ENCODE measurements at places on chromosomes 1 and 21.

GRCh38 chr1:43048601-43049011, 89.9 kb upstream of the SLC2A1 start:
- DNase-seq = no peak

GRCh38 chr1:242243472-242243871, 244.6 kb upstream of the MAP1LC3C start:
- no peak for DNase-seq

- DNase-seq = no peak
Measured at GRCh38 chr1:160821627-160822026, 25.7 kb downstream of the LY9 start.

GRCh38 chr1:69791311-69791710, 223.6 kb downstream of the LRRC7 start:
- no peak for DNase-seq

GRCh38 chr1:95547005-95547404, 313.0 kb downstream of the RWDD3 start:
- no peak for DNase-seq

DNA sequence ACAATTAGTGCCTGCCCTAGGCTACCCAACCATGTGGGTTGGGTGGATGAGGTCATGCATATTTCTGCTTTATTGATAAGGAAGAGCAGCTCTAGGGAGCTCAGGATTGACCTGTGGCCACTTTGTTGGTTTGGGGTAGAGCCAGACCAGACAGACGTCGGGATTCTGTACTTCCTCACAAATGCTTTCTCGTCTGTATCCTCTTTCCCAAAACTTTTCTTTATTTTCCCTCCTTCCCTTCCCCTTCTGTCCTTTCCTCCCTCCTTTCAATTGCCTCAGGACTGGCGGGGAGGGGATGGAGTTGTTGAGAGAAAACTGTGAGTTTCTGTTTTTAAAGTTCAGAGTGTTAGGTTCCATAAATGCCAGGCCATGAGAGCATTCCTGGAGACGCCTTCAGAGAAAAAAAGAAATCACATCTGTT, 68.0 kb downstream of the UCK2 start:
- DNase-seq = no peak

GRCh38 chr1:42146626-42147320, 6.4 kb upstream of the GUCA2B start:
- DNase-seq = peak; percentile 64

DNA sequence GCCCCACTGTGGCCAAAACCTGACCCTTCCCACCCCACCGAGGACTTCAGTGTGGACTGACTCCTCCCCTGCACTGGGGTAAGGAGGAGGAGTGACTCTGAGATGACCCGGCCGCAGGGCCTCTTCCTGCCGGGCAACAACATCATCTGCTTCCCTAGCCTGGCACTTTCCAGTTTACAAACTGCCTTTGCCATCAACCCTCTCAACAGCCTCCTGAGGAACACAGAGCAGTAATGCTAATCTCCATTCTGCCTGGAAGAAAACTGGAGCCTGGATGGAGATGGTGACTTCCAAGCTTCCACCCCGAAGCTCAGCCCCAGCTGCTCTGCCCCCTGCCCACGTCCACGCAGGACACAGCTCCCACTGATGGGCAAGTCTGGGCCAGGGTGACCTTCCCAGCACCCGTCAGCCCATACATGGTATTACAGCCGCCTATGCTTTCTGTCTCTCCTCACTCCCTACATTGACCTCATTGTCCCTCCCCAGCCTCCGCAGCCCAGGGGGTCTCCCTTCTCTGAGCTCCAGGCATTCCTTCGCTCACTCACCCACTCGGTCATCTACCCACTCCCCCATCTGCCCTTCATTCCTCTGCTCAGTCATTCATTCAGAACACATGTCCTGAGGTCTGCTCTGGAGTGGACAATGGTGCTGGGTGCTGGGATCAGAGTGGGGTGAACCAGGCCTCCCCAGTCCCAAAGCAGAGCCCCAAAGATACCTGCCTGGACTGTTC, 34.2 kb downstream of the RAP1GAP start:
- DNase-seq = no peak

DNA sequence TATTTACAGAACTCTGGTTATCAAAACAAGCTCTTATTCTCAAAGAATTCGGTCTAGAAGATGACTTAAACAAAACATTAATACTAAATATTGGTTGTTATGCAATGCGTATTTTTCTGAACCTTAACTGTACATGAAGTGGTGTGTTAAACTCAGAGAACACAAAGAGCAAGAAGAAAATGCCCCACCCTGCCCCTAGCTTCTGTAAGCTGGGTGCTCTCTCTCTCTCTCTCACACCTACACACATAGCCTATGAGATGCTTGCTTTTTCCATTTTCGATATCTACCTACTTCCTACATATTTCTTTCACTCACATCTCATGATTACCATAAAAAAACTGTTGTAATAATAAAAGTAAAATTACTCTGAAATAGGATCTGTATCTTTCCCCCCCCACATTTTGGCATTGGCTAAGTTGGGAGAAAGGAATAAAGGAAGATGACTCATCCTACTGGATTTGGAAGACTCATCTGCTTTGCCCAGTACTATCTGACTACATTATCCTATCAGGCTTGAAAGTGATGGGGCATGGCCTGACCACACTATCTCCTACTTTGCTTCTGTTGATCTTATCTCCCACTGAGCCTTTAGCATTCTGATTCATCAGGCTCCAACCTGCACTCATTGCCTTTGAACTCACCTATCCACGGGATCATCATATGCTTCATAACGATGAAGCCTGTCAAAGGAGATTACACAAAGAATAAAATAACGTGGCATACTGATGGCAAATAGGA, 2.9 kb downstream of the CRYZ start:
- no peak for DNase-seq

- no peak for DNase-seq
Measured at GRCh38 chr1:11462224-11462923, 16.6 kb upstream of the DISP3 start.

- no peak for DNase-seq
Measured at GRCh38 chr1:180160357-180160756, 5.7 kb downstream of the QSOX1 start.

DNA sequence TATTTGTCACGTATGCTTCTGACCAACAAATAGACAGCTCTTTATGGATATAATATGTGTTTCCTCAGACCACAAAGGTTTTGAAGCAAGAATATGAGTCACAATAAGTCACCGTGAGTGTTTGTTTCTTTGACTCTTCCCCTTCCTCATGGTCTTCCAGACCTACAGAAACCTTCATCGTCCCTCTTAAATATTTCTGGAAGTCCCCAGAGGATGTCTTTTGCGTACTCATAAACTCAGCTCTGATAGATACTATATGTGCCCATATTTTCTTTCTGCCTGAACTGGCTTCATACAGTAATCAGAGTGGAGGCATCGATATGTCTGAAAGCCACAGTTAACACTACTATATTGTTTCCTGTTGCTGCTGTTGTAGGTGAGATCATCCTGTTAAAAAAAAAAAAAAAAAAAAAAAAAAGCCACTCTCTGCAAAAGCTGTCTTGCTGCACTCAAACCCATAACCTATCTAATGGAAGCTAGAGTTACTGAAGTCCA, 38.4 kb downstream of the ADAMTS1 start:
- no peak for DNase-seq

- no peak for DNase-seq
Measured at GRCh38 chr1:180611016-180611930, 20.5 kb upstream of the XPR1 start.

GRCh38 chr1:223674119-223674890, 8.8 kb upstream of the CAPN8 start:
- DNase-seq = no peak

DNA sequence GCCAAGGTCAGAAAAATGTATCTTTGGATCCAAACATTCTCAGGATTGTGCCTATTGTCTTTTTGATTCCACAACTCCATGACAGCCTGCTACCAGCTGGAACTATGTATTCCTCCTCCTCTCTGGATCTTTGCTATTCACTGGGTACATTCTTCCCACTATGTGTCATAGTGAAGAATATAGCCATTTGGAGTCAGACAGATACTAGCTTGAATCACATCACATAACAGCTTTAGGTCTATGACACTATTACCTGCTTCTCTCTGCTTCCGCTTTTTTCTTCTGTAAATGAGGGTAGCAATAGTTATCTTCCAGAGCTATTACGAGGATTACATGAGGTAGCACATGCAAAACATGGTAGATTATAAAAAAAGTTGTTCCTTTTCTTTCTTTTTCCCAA, 5.4 kb upstream of the EXO1 start:
- DNase-seq = no peak

GRCh38 chr1:65001231-65001792, 35.0 kb upstream of the JAK1 start:
- peak; percentile 46 for DNase-seq

DNA sequence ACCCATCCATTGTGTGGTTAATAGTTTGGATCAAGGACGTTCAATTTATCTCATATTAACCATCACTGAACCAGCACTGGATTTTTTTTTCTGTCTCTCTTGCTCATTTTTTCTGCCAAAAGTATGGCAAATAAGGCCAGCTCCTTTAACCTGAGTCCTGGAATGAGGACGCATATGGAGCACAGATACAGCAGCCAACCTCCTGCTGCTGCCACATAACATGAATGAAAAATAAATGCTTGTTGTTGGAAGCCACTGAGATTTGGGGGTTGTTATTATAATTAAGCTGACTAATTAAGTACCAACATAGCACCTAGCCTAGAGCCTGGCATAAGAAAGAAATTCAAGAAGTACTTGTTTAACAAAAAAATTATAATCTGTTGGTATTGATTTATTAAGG, 335.3 kb upstream of the DUSP10 start:
- no peak for DNase-seq

DNA sequence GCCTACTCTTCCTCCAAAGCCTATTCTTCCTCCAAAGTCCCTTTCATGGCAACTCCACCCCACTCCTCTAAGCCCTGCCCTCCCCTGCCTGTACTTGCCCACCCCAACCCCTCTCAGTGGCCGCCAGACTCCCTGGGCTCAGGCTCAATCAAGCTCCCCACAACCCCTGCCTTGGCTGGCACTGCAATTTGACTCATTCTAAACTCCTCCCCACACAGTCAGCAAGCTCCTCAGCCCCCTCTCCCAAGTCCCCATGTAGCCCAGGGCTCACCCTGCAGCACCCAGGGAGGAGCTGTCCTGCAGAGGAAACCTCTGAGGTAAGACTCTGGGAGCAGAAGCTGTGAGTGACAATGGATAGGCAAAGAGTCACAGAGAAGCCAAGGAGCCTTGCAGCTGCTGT, 3.6 kb upstream of the VSIG8 start:
- no peak for DNase-seq

GRCh38 chr21:35663856-35664606, 396.3 kb downstream of the SETD4 start:
- no peak for DNase-seq

DNA sequence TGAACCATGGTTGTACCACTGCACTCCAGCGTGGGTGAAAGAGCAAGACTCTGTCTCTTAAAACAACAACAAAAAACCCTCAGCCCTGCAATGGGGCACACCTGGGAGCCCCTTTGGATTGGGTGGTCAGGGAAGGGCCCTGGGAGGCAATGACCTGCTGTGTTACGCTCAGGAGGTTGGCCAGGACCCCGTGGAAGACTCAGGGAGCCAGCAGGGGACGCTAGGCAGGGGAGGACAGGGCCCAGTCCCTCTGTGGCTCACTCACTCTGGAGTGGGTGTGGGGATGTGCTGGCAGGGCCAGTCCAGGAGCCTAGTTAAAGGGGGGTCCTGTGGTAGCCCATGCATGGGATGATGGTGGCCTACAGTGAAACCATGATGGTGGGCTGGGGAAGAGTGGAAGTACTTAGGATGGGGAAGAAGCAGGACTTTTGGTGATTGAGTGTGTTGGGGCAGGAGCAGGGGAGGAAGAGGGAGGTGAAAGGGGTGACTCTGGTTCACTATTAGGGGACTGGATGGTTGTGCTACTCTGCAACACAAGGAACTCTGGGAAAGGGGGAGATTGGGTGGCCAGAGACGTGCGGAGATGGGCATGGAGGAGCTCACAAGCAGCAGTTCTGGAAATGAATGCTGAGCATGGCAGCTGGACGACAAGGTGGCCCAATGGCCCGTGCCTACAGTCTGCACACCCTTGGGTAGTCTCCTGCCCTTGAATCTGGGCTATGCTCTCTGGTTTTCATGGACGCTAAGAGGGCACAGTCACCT, 56.3 kb upstream of the FAM20B start:
- no peak for DNase-seq

DNA sequence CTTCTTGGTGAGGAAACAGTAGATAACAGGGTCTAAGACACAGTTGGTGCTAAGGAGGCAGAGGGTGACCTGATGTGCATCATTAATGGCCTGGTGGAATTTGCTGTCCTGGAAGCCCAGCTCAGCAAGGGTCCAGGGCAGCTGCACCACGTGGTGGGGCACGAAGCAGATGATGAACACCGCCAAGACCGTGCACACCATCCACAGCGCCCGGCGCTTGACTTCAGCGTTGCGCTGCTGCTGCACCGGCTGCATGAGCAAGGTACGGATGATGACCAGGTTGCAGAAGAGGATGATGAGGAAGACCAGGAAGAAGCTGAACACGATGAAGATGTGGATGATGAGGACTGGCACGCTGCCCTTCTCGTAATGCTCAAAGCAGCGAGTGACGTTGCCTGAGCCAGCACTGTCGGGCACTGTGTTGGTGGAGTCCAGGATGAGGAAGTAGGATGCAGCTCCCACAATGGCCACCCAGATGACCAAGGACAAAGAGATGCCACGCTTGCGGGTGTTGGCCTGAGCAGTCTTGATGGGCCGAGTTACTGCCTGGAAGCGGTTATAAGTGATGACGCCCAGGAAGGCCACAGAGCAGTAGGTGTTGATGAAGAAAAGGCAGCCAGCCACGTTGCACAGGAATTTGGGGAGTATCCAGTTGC, 26.2 kb downstream of the PTAFR start:
- DNase-seq = no peak

GRCh38 chr21:37292941-37293340, 25.8 kb upstream of the VPS26C start:
- no peak for DNase-seq

- DNase-seq = no peak
Measured at GRCh38 chr1:10160907-10161490, 49.4 kb upstream of the KIF1B start.

DNA sequence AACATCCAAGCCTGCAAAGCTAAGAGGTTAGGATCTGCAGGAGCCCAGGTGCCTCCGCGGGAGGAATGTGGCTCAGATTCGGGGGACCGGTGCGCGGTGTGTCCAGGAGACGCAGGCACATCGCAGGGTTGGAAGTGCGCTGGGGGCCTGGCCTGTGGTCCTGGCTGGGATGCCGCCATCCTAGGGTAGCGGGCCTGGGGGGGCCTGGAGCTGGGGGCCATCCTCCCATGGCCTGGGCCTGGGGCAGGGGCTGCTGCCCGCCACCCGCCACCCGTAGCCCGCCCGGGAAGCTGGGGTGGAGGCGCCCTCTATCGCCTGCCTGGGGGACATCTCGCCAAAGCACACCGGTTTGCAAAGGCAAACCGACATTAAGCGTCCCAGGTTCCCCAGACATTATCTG, 170.6 kb upstream of the ARHGEF16 start:
- DNase-seq = no peak

DNA sequence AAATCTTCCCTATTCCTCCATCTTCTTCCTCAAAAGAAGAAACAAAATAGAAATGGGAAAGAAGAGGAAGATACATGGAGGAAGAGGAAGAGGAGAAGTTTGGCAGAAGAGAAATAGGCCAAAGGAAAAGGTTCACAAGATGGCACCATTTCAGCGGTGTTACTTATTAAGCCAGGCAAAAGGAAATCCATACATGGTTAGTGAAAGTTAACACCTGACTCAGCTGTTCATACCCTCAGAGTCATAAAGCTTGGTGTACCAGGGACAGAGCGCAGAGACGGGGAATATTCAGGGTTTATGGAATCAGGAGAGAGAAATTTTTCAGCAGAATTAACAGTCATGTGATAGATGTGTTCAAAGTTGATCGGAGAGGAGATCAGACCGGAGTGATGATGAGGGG, 70.6 kb downstream of the COQ8A start:
- no peak for DNase-seq

All from activated CD4-positive, alpha-beta T cell treated with anti-CD3 and anti-CD28 coated beads, Interleukin-2, amount 50 U/mL, for 24 hours (primary cell).